Mesenteric fat pad (tissue), 1 donor: ENCODE measurements at places on chromosomes 7 and 10. TPM values are rescaled to one million over a fixed set of nuclear protein-coding genes. Genes with fewer than 3 reads are reported as not detected.
A peak's percentile ranks its signal among the peaks of the same experiment; 100 is the strongest.

- no peak for DNase-seq
These were observed 93.9 kb downstream of the CHN2 start for GRCh38 chr7:29288181-29289091.

Gene MALRD1
- 1.1 TPM for total RNA-seq

Gene INMT
- total RNA-seq: 44.0 TPM

Gene CYP26C1
- total RNA-seq: 0.22 TPM

DNA sequence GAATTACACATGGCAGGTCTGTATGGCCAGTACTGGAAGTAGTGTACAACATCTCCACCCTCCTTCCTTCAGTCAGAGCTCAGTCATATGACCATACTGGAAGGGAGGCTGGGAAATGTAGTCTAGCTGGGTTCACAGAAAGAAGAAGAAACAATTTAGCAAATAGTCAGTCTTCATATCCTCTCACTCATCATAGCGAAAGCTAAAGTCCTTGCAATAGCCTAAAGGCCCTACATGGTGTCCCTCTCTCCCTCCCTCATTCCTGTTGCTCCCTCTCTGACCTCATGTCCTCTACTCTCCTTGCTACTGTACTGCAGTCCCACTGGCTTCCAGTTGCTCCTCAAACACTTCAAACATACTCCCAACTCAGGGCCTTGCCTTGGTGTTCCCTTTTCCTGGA, 4.3 kb upstream of the CALU start:
- DNase-seq: no peak

DNA sequence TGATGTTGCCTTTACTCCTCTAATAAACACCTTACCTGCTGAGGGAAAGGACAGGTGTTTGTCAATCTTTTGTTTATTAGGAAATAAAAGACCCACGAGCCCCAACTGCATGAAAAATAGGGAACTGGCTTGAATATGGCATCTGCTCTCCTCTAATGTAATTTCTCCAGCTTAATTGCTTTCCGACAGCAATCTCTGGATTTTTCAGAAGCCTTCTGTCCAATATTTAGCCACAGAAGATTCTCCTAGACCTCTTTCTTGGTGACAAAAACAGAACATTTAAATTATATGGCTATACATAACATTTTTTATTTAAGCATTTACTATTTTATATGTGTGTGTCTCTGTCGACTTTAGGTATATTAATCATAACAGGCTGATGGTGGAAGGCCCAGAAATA, 317.4 kb upstream of the ADARB2 start:
- DNase-seq: no peak

DNA sequence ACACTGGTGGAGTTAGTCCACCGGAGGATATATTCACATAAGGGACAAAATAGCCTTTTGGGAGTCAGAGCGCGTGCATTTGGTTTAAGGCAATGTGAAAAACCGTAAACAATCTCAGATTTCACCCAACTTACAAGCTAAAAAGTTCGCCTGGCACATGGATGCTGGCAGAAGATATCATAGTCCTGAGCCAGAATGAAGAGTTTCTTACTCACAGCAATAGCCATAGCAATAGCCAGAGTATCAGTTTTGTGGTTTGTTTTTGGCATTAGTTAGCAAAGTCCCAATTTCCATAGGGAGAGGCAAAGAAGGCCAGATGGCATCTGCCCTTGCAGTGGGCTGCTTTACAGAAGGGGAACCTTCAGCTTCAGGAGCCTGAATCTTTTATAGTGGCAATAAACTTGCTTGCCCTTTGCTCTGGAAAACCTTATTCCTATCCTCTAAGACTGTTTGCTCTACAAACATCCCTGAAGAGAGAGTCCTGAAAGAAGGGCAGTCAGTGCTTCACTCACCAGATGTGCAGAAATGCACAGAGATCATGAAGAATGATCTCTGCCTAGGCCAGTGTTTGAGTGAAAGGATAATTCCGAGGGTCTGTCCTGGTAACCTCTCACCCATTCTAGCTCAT, 28.7 kb upstream of the RSBN1L start:
- DNase-seq: no peak

GRCh38 chr10:10353326-10353868, 664.3 kb upstream of the CELF2 start:
- DNase-seq: no peak

- no peak for DNase-seq
These were observed 18.3 kb downstream of the VWDE start for GRCh38 chr7:12385364-12385786.

Gene IFIT1B
- total RNA-seq: not detected

- no peak for DNase-seq
These were observed 57.4 kb downstream of the MAP3K8 start for GRCh38 chr10:30491204-30491915.

DNA sequence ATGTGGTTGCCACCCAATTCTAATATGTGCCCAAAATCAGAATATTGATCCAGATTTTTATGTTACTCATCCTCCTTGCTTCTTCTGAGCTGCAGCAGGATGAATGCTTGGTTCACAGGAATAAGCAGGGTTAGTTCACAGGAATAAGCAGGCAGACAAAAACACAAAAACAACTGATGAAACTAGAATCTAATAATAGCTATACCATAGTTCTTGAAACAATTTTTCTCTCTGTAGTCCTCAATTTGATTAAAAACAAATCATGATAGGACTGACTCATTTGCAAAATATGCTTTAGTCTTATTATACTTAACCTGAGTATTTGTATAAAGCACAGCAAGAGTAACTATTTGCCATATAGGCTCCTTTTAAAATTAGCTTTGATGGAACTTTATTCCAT, 24.4 kb upstream of the ARHGAP12 start:
- no peak for DNase-seq

Gene CHRM2
- total RNA-seq: not detected

Gene UNC5B
- total RNA-seq: 5.3 TPM

DNA sequence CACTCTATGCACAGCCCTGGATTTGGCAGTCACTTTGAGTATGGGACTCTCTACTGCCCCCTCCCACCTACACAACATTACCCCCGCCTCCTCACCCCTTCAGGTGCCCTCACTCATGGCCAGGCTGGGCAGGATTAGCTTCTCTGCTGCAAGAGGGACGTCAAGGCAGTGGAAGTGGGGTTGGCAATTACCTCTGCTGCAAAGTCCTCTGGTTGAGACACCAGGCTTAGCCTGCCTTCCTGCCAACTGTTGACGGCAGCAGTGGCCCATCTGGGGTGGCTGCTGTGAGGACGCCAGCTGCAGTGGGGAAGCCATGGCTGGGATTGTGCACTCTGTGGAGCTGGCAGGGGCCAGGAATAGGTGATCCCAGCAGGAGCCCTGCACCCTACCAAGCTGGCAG, 26.7 kb downstream of the SVIL start:
- no peak for DNase-seq

GRCh38 chr7:112036071-112036470, 170.1 kb downstream of the DOCK4 start:
- no peak for DNase-seq

- DNase-seq: no peak
These were observed 660 bp upstream of the HHEX start for GRCh38 chr10:92688927-92689662.

Gene NPSR1
- total RNA-seq: not detected

Gene SYT15
- 6.3 TPM for total RNA-seq

Gene FAM25G
- not detected for total RNA-seq

Gene SMKR1
- total RNA-seq: not detected

GRCh38 chr7:22832401-22832800, 9.8 kb upstream of the TOMM7 start:
- DNase-seq: no peak

DNA sequence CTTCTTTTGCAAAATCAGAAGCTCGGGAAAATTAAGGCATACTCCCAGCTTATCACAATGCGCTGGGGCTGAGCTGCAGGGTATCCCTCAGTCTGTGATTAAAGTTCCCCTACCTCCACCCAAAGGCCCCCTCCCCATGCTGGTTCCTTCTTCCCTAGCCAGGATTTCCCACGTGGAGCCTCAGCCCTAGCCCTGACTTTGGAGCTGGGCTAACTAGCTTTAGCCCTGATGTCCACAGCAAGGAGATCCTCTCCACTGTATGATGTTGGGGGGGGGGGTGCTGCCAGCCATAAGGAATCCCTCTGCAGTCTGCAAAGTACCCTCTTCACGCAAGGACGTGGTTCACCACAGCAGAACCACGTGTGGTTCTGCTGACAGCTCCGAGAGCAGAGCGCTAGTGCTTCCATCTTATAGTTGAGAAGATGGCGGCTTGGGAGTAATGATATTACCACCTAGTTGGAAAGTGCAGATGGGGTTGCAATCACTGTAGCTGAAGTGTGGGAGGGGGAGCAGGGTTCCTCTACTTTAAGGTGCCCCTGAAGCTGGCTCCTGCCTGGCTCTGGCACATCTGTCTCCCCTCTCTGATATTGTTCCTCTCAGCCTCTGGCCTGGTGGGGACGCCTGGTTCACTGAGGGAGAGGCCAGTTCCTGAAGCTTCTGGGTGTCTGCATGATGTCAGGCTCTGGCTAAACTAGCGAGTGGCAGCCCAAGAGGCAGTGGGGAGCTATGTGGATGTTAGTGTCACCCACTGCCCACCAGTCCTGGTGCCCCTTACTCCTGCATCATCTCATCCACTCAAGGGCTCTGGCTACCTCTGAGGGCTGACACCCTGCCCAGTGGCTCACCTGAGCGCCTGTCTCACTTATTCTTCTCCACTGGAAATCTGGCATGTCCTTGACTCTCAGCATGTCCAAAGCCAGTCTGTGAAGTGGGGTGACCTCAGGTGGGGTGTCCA, 270.7 kb downstream of the RPS24 start:
- peak; percentile 84 for DNase-seq

Gene CLRN3
- total RNA-seq: 0.29 TPM

Gene PAX4
- total RNA-seq: not detected

DNA sequence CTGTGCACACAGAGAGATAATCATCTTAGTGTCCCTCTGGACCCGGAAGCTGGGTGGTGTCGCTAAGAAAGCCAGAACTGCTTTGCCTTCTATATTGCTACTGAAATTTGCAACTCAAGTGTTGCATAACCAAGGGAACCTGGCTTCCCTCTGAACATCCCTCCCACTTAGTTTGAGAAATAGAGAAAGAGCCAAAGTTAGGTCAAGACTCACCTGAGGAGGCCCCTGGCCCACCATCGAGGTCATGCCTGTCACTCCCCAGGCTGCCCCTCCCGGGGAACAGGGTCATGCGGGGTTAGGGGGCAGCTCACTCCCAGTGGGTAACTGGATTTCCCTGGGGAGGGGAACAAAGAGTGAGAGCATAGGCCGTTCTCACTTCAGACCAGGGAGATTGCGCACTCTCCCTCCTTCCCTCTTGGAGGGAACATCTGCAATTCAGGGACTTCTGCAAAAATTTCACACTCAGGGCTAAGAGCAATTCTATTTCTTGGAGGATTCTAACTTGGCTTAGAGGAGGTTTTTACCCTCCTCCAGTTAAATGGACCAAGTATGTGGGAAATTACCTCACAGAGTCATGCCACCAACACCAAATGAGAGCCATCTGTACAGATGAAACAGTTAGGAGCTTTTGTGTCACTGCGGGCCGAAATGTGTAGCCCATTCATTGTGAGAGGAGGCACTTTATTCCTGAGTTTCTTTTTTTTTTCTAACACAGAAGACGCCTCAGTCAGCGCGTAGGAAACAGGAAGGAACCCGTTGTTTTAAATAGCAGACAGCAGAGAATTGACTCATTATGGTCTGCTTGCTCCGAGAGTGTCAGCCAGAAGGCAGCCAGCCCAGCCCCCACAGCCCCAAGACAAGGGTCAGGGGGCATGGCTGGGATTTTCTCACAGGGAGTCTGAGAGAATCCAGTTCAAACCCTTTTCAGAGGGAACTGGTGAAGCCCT, 221.3 kb downstream of the ARHGAP12 start:
- no peak for DNase-seq

GRCh38 chr10:48744587-48744986, 59.9 kb downstream of the WDFY4 start:
- DNase-seq: no peak

- DNase-seq: no peak
These were observed 88.1 kb upstream of the DDC start for GRCh38 chr7:50653126-50653864.

DNA sequence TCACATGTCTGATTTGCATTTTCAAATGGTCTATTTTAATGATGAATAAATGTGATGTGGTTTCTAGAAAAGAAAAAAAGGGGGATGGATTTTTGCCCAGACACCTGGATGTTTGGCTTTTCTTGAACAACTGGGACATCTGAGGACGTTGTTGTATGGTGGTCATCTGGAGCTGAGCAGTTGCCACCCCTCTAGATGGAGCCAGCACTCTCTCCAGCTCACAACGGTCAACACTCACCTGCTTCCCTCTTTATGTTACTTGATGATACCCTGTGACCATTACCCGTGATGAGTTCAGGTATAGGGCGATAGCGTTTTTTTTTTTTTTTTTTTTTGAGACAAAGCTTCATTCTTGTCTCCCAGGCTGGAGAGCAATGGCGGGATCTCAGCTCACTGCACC, 30.1 kb upstream of the PAXIP1 start:
- no peak for DNase-seq

- DNase-seq: no peak
These were observed 14.4 kb upstream of the AHCYL2 start for GRCh38 chr7:129210256-129210988.

Gene IL6
- total RNA-seq: 385 TPM

DNA sequence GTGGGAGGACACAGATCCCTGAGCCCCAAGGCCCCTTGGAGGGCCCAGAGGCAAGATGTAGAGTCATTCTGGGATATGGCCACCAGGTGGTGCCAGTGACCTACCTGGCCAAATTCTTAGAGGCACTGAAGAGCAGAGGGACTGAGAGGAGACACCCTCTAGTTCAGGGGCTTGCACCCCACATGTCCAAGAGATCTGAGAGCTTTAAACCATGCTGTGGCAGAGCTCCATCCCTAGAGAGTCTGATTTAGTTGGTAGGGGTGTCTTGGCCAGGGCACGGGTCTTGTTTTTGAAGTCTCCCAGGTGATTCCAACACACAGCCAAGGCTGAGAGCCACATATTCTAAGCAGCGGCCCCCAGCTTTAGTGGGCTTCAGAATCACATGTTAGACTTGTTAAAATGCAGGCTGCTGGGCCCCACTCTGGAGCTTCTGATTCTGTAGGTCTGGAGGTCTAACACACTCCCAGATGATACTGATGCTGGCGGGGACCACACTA, 52.5 kb downstream of the PRF1 start:
- DNase-seq: no peak

Gene HOXA13
- total RNA-seq: 1.9 TPM

Gene CYP2W1
- total RNA-seq: not detected

DNA sequence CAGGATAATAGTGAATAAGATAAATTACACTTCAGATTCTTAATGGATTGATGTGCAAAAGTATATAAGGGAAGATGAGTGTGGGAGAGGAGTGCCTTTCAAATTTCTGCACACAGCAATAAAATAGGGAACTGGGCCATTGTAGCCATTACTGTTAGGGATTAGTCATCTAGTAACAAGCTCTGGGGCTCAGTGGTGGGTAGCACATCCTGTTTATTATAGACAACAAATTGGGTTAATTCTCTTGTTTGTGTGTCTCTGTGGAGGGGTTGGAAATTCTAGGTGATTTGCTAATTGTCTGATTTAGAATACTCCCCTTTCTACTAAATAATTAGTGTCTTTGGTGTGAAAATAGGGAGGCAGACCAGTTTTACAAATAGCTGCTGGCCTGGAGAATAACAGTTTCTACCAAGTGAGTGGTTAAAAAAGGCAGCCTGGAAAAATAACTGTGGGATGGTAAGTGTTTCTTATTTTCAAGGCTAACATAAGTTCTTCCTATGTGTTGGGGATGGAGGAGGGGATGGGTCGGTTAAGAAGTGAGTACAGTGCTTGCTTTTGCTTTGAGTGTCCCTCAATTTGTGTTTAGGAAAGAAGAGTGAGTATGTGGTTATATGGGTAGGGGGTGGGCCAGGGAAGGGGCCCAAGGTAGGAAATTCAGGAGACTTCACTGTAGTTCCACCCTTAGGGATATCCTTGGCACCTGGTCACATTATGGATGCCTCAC, 43.3 kb upstream of the TMEM248 start:
- no peak for DNase-seq

GRCh38 chr10:83229991-83230390, 909.3 kb upstream of the GHITM start:
- no peak for DNase-seq
